ENCODE measurements at places on chromosomes 7 and 10.

GRCh38 chr10:75037171-75038153 lies 74.0 kb upstream of the SAMD8 start:
- no peak overlapping the region for H3K4me3 ChIP-seq
- DNase-seq: no peak
- peaks cover 46% of the 10 kb centered on the region for H3K4me1 ChIP-seq
- H3K27ac ChIP-seq: no peak overlapping the region
- no peaks in the 10 kb centered on the region for H3K27me3 ChIP-seq

DNA sequence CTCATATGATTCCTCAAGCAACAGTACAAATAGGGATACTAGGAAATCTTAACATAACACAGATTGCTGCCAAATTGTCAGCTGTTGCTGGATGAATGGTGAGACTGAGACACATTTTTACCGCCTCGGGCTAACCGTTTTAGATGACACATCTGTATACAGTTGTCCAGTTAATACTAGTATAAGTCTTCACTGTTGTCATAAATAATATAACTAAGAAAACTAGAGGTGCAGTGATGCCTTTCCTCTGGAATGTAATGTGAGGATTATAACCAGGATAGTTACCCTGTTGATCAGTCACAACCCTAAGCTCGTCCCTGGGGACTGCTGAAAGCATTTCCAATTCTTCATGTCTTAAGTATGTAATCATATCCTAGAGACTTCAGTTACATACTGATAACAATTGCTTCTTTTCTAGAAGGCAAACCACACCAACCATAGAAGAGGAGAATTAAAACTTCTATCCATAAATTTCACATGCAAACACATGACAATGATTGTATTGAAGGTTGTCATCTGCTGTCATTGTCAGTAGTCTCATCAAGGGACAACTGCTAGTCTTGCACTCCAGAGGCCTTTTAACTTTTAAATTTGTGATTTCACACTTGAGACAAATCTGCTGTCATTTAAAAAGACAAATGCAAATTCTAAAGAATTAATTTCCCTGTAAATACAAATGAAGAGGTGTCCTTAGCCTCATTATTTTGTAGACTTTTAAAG lies 100.4 kb upstream of the SEMA3D start:
- H3K4me1 ChIP-seq: no peaks in the 10 kb centered on the region
- H3K4me3 ChIP-seq: no peak overlapping the region
- H3K36me3 ChIP-seq: no peaks in the 10 kb centered on the region
- no peak overlapping the region for H3K27ac ChIP-seq
- no peaks in the 10 kb centered on the region for H3K27me3 ChIP-seq

- peaks cover 61% of the 10 kb centered on the region for H3K4me1 ChIP-seq
Observed at GRCh38 chr7:96236198-96237039, 85.5 kb downstream of the SLC25A13 start.

DNA sequence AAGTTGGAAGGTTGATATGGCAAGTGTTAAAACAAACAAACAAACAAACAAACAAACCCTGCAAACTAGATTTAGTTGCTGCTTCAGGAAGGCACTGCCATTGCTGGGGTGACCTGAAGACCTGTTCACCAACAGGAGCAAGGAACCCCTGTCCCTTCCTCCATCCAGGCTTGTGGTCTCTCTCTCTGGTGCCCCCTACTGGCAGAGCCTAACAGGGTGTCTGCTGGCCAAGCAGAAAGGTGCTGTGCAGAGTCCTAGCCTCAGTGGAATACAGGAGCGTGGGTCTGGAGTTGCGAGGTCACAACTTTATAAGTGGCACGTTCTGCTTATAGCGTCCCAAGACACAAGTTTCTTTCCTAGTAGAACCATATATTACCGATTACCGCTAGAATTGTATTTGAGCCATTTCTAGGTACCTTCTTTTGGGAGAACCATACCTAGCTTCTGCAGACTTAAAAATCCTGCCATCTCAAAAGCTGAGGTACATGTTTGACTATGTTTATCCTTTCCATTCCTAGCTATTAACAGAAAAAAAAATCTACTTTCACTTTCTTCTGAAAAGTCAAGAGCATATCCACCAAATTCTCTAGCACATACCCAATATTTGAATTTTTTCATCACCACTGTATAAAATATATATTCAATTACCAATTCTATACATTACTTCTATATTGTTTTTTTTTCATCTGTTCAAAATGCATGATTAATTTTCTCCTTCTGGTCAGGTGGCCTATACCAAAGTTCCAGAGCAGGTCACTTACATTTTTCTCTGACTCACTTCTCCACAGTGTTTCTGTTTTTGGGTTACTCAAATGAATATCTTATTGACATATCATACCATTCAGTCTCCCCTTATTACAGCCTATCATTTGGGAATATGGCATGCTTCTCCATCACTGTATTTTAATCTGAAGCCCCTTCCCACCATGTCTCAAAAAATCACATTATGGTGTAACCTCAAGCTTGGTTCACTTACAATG lies 29.1 kb upstream of the CALD1 start:
- no peaks in the 10 kb centered on the region for H3K27me3 ChIP-seq
- no peak for DNase-seq
- H3K36me3 ChIP-seq: no peaks in the 10 kb centered on the region
- no peak overlapping the region for H3K4me3 ChIP-seq
- H3K27ac ChIP-seq: no peak overlapping the region
- peaks cover 3% of the 10 kb centered on the region for H3K4me1 ChIP-seq

- no peaks in the 10 kb centered on the region for H3K27me3 ChIP-seq
- H3K4me3 ChIP-seq: no peak overlapping the region
- H3K4me1 ChIP-seq: peaks cover 21% of the 10 kb centered on the region
- DNase-seq: no peak
Observed at GRCh38 chr10:24664991-24665390, 58.7 kb downstream of the ARHGAP21 start.

- H3K27ac ChIP-seq: no peak overlapping the region
- no peak overlapping the region for H3K4me3 ChIP-seq
- peaks cover 21% of the 10 kb centered on the region for H3K4me1 ChIP-seq
- no peaks in the 10 kb centered on the region for H3K36me3 ChIP-seq
Observed at GRCh38 chr10:124611738-124612137, 132.4 kb downstream of the FAM53B start.

- no peak overlapping the region for H3K4me3 ChIP-seq
- DNase-seq: no peak
- peaks cover 30% of the 10 kb centered on the region for H3K4me1 ChIP-seq
- no peaks in the 10 kb centered on the region for H3K36me3 ChIP-seq
Observed at GRCh38 chr10:28810057-28810870, 132.9 kb downstream of the BAMBI start.

GRCh38 chr7:20560325-20561180 lies 54.9 kb upstream of the ABCB5 start:
- no peaks in the 10 kb centered on the region for H3K27me3 ChIP-seq
- H3K4me1 ChIP-seq: no peaks in the 10 kb centered on the region
- no peaks in the 10 kb centered on the region for H3K36me3 ChIP-seq
- no peak for DNase-seq
- no peak overlapping the region for H3K27ac ChIP-seq
- H3K4me3 ChIP-seq: no peak overlapping the region

- no peaks in the 10 kb centered on the region for H3K36me3 ChIP-seq
- DNase-seq: no peak
- H3K4me3 ChIP-seq: no peak overlapping the region
- H3K27ac ChIP-seq: no peak overlapping the region
- no peaks in the 10 kb centered on the region for H3K4me1 ChIP-seq
- H3K27me3 ChIP-seq: peaks cover 59% of the 10 kb centered on the region
Observed at GRCh38 chr7:157522954-157523353, 186.2 kb downstream of the DNAJB6 start.

DNA sequence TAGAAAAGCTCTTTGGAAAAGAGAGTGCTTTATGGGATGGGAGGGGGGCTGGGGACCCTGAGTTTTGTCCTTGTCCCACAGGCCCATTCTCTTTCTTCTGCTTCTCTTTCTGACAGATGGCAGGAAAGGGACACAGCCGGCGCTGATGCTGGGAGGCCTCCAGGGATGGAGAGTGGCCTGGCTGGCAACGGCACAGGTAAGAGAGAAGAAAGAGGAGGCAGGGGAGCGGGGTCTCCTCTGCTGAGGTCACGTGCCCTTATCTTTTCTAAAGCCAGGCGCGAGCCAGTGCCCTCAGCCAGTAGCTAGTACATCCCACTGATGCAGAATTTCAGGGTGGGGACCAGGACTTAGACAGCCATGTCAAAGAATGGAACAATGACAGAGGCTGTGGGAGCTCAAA lies 9.2 kb downstream of the ZNF775 start:
- peak overlapping the region; percentile 73 for H3K27ac ChIP-seq
- no peaks in the 10 kb centered on the region for H3K27me3 ChIP-seq
- H3K36me3 ChIP-seq: peaks cover 3% of the 10 kb centered on the region
- DNase-seq: no peak
- H3K4me1 ChIP-seq: peaks cover 21% of the 10 kb centered on the region
- no peak overlapping the region for H3K4me3 ChIP-seq

DNA sequence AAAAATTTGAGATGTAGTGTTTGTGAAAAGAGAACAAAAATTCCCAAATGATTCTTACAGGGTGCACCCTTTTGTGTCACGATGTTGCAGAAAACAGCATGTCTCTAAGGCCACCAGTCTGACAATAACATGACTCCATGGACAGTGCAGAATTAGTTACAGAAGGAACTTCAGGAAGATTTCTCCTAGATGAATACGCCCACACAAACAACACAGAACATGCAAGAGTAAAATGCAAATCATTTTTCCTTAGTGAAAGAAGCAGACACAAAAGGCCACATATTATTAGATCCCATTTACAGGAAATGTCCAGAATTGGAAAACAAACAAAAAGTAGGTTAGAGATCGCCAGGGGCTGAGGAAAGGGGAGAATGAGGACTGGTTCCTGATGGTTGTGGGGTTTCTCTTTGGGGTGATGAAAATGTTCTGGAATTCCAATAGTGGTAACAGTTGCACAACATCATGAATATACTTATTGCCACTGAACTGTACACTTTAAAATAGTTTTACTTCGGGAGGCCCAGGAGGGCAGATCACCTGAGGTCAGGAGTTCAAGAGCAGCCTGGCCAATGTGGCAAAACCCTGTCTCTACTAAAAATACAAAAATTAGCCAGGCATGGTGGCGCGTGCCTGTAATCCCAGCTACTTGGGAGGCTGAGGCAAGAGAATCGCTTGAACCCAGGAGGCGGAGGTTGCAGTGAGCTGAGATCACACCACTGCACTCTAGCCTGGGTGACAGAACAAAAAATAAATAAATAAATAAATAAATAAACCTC lies 10.2 kb downstream of the ZC3HAV1 start:
- no peak for DNase-seq
- no peaks in the 10 kb centered on the region for H3K27me3 ChIP-seq
- no peak overlapping the region for H3K27ac ChIP-seq
- H3K4me1 ChIP-seq: peaks cover 48% of the 10 kb centered on the region

GRCh38 chr10:124708922-124709520 lies 35.2 kb downstream of the FAM53B start:
- no peaks in the 10 kb centered on the region for H3K27me3 ChIP-seq
- H3K36me3 ChIP-seq: peaks cover 9% of the 10 kb centered on the region

DNA sequence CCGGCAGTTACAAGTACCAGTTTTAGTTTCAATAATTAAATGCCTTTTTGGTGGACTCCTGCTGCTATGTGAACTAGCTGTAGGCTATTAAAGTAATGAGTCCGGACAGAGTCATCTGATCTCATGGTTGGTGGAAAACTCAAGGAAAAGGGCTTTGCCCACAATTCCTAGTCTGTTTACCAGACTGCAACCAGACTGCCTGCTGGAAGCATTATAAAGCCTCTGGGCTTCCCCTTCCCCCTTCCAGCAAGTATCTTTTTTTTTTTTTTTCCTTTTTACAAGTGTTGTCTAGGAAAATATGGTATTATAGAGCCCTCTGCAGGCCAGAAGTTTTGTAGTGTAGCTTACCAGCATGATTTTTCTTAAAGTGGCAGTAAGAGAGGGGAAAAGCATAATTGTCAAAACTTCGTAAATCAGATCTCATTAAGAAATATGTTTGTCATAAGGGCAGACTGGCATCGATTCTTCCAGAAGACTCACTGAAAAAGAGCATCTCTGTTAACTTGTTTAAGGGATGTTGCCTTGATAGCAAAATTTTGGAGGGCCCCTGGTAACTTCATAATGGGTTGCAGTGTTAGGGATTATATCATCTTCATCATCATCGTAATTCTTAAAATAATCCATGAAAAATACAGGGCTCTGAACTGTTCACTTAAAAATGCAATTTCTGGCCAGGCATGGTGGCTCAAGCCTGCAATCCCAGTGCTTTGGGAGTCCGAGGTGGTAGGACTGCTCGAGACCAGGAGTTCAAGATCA lies 181.3 kb downstream of the TAX1BP1 start:
- peaks cover 35% of the 10 kb centered on the region for H3K4me1 ChIP-seq
- H3K27me3 ChIP-seq: no peaks in the 10 kb centered on the region
- peaks cover 6% of the 10 kb centered on the region for H3K36me3 ChIP-seq
- no peak overlapping the region for H3K4me3 ChIP-seq
- no peak overlapping the region for H3K27ac ChIP-seq
- DNase-seq: no peak

- peaks cover 67% of the 10 kb centered on the region for H3K27me3 ChIP-seq
- H3K27ac ChIP-seq: no peak overlapping the region
- DNase-seq: no peak
- no peaks in the 10 kb centered on the region for H3K4me1 ChIP-seq
Observed at GRCh38 chr7:101664436-101664835, 35.3 kb upstream of the MYL10 start.

GRCh38 chr7:157513682-157514081 lies 176.9 kb downstream of the DNAJB6 start:
- H3K27ac ChIP-seq: no peak overlapping the region
- H3K4me1 ChIP-seq: no peaks in the 10 kb centered on the region
- no peaks in the 10 kb centered on the region for H3K36me3 ChIP-seq
- peaks cover 50% of the 10 kb centered on the region for H3K27me3 ChIP-seq
- no peak overlapping the region for H3K4me3 ChIP-seq
- no peak for DNase-seq

- no peak overlapping the region for H3K4me3 ChIP-seq
- no peaks in the 10 kb centered on the region for H3K27me3 ChIP-seq
- H3K27ac ChIP-seq: no peak overlapping the region
- no peaks in the 10 kb centered on the region for H3K4me1 ChIP-seq
- no peaks in the 10 kb centered on the region for H3K36me3 ChIP-seq
Observed at GRCh38 chr10:85008488-85009184, 680.2 kb downstream of the CCSER2 start.

DNA sequence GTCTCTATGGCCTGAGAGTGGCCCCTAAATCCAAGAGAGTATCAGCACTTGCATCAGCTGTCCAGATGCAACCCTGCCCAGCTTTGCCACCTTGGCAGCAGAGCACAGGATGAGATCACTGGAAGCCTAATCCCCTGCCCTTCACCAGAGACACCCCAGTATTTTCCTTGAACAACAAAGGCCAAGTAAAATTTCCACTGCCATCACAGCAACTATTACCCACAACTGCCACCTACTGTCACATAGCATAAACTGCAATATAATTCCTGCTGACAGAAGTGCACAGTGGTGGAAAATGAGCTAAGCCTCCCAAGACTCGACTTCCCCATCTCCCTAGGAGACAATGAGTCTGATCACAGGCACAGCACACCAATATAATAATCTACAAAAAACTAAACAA lies 462.8 kb upstream of the ZWINT start:
- H3K36me3 ChIP-seq: no peaks in the 10 kb centered on the region
- DNase-seq: no peak
- H3K27ac ChIP-seq: no peak overlapping the region
- H3K4me1 ChIP-seq: no peaks in the 10 kb centered on the region

GRCh38 chr10:17506390-17506789 lies 52.0 kb upstream of the ST8SIA6 start:
- no peaks in the 10 kb centered on the region for H3K27me3 ChIP-seq
- no peaks in the 10 kb centered on the region for H3K36me3 ChIP-seq
- no peak overlapping the region for H3K4me3 ChIP-seq
- H3K27ac ChIP-seq: no peak overlapping the region
